ENCODE measurements at places on chromosomes 12 and 14.

DNA sequence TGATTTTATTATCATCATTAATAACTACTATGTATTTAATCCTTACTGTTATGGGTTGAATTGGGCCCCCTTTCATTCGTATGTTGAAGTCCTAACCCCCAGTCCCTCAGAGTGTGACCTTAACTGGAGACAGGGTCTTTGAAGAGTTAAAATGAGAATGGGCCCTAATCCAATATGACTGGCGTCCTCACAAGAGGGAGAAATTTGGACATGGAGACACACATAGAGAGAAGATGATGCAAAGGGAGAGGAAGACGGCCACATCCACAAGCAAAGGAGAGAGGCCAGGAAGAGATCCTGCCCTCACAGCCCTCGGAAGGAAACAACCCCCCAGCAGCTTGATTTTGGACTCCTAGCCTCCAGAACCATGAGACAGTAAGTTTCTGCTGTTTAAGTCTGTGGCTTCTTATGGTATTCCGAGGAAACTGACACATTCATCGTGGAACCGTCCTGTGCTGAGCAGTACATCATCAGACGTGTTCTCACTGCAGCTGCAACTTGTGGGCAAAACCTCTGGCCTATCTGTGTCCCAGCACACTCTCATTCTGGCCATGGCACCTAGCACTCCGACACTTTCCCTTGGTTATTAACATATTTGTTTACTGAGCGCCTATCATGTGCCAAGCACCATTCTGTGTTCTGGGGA is 127.6 kb downstream of the SLC38A6 start:
- DNase-seq = no peak
- H3K27ac ChIP-seq = no peak overlapping the region
- H3K36me3 ChIP-seq = no peaks in the 10 kb centered on the region
- H3K27me3 ChIP-seq = no peaks in the 10 kb centered on the region

GRCh38 chr14:78119440-78119839 is 50.7 kb upstream of the NRXN3 start:
- DNase-seq = no peak
- H3K4me1 ChIP-seq = no peaks in the 10 kb centered on the region
- H3K4me3 ChIP-seq = no peak overlapping the region
- H3K36me3 ChIP-seq = no peaks in the 10 kb centered on the region

GRCh38 chr12:89234324-89235114 is 117.8 kb downstream of the DUSP6 start:
- no peaks in the 10 kb centered on the region for H3K27me3 ChIP-seq
- H3K27ac ChIP-seq = no peak overlapping the region
- no peak for DNase-seq
- peaks cover 58% of the 10 kb centered on the region for H3K4me1 ChIP-seq
- no peaks in the 10 kb centered on the region for H3K36me3 ChIP-seq
- H3K4me3 ChIP-seq = no peak overlapping the region

GRCh38 chr14:103064978-103065377 is 7.6 kb upstream of the CDC42BPB start:
- no peaks in the 10 kb centered on the region for H3K27me3 ChIP-seq
- no peaks in the 10 kb centered on the region for H3K4me1 ChIP-seq
- no peak for DNase-seq
- H3K36me3 ChIP-seq = no peaks in the 10 kb centered on the region
- H3K4me3 ChIP-seq = no peak overlapping the region

GRCh38 chr14:96062506-96062905 is 23.3 kb downstream of the C14orf132 start:
- H3K27ac ChIP-seq = no peak overlapping the region
- no peaks in the 10 kb centered on the region for H3K4me1 ChIP-seq
- H3K4me3 ChIP-seq = no peak overlapping the region
- no peaks in the 10 kb centered on the region for H3K36me3 ChIP-seq
- no peak for DNase-seq

DNA sequence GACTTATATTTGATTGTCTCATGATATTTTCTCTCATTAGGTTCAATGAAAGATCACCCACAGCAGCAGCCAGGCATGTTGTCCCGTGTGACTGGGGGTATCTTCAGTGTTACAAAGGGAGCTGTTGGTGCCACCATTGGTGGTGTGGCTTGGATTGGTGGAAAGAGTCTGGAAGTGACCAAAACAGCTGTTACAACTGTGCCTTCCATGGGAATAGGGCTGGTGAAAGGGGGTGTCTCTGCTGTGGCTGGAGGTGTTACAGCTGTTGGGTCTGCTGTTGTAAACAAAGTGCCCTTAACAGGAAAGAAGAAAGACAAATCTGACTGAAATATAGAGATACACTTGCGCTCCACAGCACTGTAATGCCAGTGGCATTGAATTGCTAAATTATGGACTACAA is 15.4 kb downstream of the TMEM263 start:
- H3K36me3 ChIP-seq = peaks cover 35% of the 10 kb centered on the region
- H3K27me3 ChIP-seq = no peaks in the 10 kb centered on the region
- H3K4me3 ChIP-seq = no peak overlapping the region
- no peak for DNase-seq
- H3K4me1 ChIP-seq = no peaks in the 10 kb centered on the region

GRCh38 chr14:96713426-96713825 is 83.8 kb upstream of the VRK1 start:
- DNase-seq = no peak
- H3K36me3 ChIP-seq = no peaks in the 10 kb centered on the region
- no peak overlapping the region for H3K27ac ChIP-seq
- H3K27me3 ChIP-seq = peaks cover 3% of the 10 kb centered on the region

DNA sequence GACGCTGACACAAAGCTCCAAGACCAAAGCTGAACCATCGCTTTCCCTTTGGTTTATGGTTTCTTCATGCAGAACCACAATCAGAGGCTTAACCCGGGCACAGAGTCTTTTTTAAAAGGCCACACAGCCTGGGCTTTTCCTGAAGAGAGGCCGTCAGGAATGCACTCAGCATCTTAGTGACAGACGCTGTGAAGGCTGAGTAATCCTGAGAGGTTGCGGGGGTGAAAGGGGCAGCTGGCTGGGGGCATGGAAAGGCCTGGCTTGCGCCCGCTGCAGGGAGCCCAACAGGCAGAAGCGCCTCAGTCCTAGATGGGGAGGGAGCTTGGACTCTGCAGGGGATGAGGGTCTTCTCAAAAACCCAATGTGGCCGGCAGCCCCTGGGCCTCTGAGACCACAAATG is 13.6 kb downstream of the CTDSP2 start:
- peaks cover 20% of the 10 kb centered on the region for H3K36me3 ChIP-seq
- H3K27me3 ChIP-seq = no peaks in the 10 kb centered on the region
- peaks cover 73% of the 10 kb centered on the region for H3K4me1 ChIP-seq

GRCh38 chr12:39393890-39394289 is 49.0 kb downstream of the KIF21A start:
- no peaks in the 10 kb centered on the region for H3K4me1 ChIP-seq
- no peak for DNase-seq
- no peak overlapping the region for H3K27ac ChIP-seq
- no peaks in the 10 kb centered on the region for H3K27me3 ChIP-seq

GRCh38 chr12:41932470-41932991 is 212.1 kb downstream of the GXYLT1 start:
- H3K27ac ChIP-seq = no peak overlapping the region
- DNase-seq = peak; percentile 7
- H3K4me1 ChIP-seq = no peaks in the 10 kb centered on the region
- peaks cover 15% of the 10 kb centered on the region for H3K27me3 ChIP-seq

DNA sequence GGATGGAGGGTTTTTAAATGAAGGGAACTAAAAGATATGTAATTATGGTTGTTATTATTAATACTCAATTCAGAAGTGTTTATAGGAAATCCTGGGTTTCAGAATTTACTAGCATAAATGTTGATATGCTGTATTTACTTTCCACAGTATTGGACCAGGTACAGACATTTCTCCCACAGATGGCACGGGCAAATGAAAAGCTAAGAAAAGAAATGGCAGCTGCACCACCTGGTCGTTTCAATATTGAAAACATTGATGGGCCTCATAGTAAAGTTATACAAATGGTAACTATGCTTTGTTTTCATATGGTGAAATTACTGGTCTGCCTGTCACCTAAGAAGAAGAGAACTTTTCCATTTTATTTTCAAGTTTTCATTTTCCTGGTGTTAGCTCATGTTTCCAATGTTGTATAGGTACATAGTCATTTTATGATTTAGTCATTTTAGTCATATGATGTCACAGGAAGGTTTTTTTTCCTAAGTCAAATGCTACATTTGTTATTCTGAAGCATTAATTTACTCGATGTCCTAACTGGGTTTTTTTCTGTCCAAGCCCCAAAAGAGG is 5.5 kb downstream of the NOPCHAP1 start:
- peaks cover 51% of the 10 kb centered on the region for H3K36me3 ChIP-seq
- H3K27me3 ChIP-seq = no peaks in the 10 kb centered on the region
- H3K27ac ChIP-seq = no peak overlapping the region
- DNase-seq = no peak

- no peaks in the 10 kb centered on the region for H3K27me3 ChIP-seq
- no peak overlapping the region for H3K27ac ChIP-seq
- DNase-seq = no peak
Observed at GRCh38 chr12:12452326-12452902, 95.5 kb downstream of the BORCS5 start.

DNA sequence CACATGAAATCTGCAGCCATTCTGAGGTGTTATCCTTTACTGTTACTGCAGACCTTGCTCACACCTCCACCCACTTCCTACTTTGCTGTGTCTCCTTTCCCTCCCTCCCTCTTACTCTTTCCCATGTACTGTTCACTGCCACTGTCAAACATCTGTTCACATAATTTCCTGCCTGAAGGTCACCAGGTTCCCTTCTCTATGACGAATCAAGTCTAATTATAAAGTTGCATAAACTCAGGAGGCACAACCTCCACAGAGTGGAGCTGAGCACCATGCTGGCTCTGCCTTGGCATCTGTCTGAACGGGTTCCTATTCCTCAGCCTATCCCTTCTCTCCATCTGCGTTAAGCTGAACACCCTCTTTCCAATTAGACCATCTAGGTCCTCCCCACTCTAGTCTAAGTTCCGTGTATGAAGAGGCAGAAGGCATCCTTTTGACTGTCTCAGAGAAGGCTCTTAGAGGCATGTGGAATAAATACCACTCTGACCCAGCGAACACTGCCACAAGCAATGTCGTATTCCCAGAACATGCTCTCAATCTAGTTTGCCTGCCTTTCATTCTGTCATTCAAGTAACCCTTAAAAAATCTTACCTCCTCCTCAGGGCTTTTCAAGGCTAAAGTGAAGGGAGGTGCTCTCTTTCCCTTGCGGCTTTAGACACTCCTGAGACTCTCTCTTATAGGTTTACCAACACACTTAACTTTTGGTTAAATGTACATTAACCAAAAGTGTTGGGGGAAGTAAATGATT is 48.7 kb downstream of the ACADS start:
- H3K27me3 ChIP-seq = no peaks in the 10 kb centered on the region
- no peak for DNase-seq
- peaks cover 52% of the 10 kb centered on the region for H3K36me3 ChIP-seq
- H3K4me3 ChIP-seq = no peak overlapping the region

DNA sequence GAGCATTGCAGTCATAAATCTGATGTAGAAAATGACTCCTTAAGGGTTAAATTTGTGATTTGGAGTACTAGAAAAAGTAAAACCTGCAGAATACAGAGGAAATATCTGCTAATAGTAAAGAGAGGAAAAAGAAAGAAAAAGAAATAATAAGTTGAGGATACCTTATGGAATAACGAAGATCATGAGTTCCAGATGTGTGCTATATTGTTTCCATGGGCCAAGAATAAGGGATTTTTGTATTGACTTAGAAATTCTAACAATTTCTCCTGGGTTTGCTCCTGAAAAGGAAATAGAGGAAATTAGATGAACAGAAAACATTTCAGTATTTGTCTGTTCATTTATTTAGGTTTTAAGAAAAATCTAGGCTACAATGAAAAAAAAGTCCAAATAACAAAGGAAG is 115.3 kb downstream of the ALG10B start:
- H3K27ac ChIP-seq = no peak overlapping the region
- H3K4me1 ChIP-seq = no peaks in the 10 kb centered on the region
- H3K4me3 ChIP-seq = no peak overlapping the region
- no peaks in the 10 kb centered on the region for H3K27me3 ChIP-seq
- DNase-seq = no peak

DNA sequence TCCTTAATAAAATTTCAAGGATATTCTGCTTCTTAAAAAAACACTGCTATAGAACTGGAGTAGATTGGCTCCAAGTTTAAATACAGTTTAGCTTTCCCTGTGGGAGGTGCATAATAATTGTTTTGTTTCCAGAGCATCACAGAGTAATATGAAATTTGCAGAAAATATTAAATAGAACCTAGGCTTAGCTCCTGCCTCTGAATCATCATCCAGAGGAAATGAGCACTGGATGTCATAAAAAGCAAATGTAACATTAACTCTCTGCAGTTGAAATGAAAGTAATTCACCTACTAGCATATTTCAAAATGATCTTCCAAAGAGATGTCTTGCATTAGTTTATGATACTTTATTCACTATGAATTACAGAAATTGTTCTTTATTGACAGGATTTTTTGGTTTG is 769.8 kb downstream of the C12orf50 start:
- H3K36me3 ChIP-seq = no peaks in the 10 kb centered on the region
- DNase-seq = no peak
- no peaks in the 10 kb centered on the region for H3K27me3 ChIP-seq
- H3K4me3 ChIP-seq = no peak overlapping the region
- H3K27ac ChIP-seq = no peak overlapping the region
- no peaks in the 10 kb centered on the region for H3K4me1 ChIP-seq

DNA sequence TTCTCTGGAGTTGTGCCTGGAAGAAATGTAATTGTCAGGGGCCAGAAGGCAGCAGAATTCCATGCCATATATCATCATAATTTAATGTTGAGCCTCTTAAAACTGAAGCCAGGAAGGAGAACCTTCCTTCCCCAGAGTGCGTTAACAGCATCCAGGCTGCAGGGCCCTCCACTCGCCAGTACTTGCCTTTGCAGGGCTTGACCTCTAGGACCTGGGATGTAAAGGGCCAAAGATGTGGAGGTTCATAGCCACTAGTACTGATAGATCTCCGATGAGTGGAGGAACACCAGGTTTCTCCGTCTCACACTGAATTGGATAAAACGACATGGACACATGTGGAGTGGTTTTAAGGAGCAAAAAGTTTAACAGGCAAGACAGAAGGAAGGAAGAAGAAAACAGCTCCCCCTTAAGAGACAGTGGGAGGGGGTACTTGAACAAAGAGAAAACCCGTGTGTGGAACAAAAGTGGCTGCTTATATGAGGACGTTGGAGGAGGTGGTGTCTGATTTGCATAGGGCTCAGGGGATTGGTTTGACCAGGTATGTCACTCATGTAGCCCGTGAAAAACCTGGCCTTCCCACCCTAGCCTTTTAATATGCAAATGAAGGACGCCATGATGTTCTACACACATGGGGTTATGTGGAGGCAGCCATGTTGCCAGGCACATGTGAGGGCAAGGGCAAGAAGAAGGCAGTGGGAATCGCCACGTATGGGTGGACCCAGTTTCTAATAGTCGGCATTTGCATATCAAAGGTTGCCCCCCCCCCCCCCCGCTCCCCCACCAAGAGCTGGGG is 38.8 kb upstream of the WSCD2 start:
- DNase-seq = no peak
- H3K4me1 ChIP-seq = no peaks in the 10 kb centered on the region
- H3K27ac ChIP-seq = no peak overlapping the region
- peaks cover 3% of the 10 kb centered on the region for H3K27me3 ChIP-seq
